Left ventricle myocardium inferior (tissue), 1 donor: ENCODE measurements at places on chromosomes 16 and 17. TPM values are rescaled to one million over a fixed set of nuclear protein-coding genes. Genes with fewer than 3 reads are reported as not detected.

Gene TRIM65
- total RNA-seq = 10.2 TPM

DNA sequence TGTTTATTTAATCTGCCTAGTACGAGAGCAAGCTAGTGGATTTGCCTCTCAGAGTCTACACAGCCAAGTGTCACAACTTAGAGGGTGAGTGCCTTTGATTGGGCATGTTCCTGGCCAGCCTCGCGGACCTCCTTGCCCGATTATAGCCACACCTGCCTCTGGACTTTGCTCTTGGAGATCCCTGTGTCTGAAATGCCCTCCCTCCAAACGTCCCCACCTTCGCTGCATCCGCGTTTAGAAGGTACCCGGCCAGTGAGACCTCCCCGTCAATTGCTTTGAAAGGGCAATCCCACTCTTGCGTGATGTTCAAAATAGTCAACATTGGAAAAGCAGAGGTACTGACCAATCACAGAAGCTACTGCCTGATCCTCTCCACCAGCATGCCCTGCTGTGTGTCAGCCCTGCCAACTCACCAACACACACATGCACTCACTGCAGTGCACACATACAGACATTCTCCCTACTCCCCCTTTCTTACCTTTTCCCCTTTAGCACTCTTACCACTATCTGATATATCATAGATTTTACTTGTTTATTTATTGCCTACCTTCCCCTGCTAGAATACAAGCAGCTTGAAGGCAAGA, 6.5 kb upstream of the SDK2 start:
- H3K36me3 ChIP-seq = no peaks in the 10 kb centered on the region
- H3K27me3 ChIP-seq = peaks cover 66% of the 10 kb centered on the region
- no peaks in the 10 kb centered on the region for H3K4me1 ChIP-seq
- no peak overlapping the region for H3K27ac ChIP-seq
- no peak for DNase-seq

DNA sequence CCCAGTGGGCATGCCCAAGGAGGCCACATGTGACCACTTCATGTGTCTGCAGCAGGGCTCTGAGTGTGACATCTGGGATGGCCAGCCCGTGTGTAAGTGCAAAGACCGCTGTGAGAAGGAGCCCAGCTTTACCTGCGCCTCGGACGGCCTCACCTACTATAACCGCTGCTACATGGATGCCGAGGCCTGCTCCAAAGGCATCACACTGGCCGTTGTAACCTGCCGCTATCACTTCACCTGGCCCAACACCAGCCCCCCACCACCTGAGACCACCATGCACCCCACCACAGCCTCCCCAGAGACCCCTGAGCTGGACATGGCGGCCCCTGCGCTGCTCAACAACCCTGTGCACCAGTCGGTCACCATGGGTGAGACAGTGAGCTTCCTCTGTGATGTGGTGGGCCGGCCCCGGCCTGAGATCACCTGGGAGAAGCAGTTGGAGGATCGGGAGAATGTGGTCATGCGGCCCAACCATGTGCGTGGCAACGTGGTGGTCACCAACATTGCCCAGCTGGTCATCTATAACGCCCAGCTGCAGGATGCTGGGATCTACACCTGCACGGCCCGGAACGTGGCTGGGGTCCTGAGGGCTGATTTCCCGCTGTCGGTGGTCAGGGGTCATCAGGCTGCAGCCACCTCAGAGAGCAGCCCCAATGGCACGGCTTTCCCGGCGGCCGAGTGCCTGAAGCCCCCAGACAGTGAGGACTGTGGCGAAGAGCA, 4.4 kb downstream of the WFIKKN2 start:
- H3K4me1 ChIP-seq = peaks cover 19% of the 10 kb centered on the region
- DNase-seq = no peak
- no peak overlapping the region for H3K27ac ChIP-seq

GRCh38 chr17:17824783-17825614, 11.8 kb downstream of the SREBF1 start:
- no peak for DNase-seq
- H3K4me1 ChIP-seq = peaks cover 66% of the 10 kb centered on the region
- peaks cover 7% of the 10 kb centered on the region for H3K36me3 ChIP-seq
- peak overlapping the region; percentile 71 for H3K4me3 ChIP-seq
- H3K27me3 ChIP-seq = no peaks in the 10 kb centered on the region

Gene NGFR
- 8.9 TPM for total RNA-seq

Gene CNGB1
- not detected for total RNA-seq

Gene HP
- 1.6 TPM for total RNA-seq

DNA sequence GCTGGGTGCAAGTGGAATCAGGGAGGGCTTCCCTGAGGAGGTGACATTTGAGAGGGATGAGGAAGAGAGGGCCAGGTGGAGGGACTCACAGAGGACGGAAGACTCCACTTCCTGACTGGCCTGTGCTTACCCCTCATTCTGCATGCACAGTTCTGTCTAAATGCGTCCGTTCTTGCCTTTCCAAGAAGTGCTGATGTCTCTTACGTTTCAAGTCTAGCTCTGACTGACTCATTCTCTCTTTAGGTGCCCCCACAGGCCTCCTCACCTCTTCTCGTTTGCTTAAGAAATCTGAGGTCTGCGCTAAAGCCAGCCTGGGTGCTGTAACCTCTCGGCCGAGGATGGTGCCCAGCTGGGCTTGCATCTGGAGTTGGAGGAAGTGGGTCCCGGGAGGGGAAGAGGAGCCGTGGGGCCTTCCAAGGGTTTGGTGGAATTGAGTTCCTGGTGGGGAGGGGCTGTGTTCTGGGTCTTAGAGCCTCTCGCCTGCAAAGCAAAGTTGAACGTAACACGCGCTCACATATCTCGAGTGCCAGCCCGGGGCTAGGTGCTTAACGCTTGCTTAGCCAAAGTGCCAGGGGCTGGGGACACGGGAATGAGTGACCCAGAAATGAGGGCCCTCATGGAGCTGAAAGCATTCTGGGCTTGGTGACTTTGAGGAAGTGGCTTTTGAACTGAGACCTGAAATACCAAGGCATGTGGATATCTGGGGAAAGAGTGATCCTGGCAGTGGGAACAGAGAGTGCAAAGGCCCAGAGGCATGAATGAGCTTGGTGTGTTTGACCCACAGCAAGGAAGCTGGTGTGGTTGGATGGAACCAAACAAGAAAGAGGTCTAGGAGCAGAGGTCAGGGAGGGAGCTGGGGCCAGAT, 4.8 kb downstream of the IL4R start:
- H3K27me3 ChIP-seq = peaks cover 66% of the 10 kb centered on the region
- H3K4me1 ChIP-seq = peaks cover 75% of the 10 kb centered on the region
- H3K4me3 ChIP-seq = no peak overlapping the region
- no peaks in the 10 kb centered on the region for H3K36me3 ChIP-seq
- peak overlapping the region; percentile 97 for H3K27ac ChIP-seq
- DNase-seq = peak; percentile 47

GRCh38 chr16:17222871-17223401, 247.8 kb downstream of the XYLT1 start:
- H3K4me3 ChIP-seq = no peak overlapping the region
- no peaks in the 10 kb centered on the region for H3K36me3 ChIP-seq
- no peak overlapping the region for H3K27ac ChIP-seq
- no peaks in the 10 kb centered on the region for H3K27me3 ChIP-seq
- DNase-seq = no peak
- peaks cover 32% of the 10 kb centered on the region for H3K4me1 ChIP-seq

- no peak overlapping the region for H3K4me3 ChIP-seq
- H3K27ac ChIP-seq = no peak overlapping the region
- DNase-seq = no peak
- H3K36me3 ChIP-seq = no peaks in the 10 kb centered on the region
- H3K27me3 ChIP-seq = peaks cover 63% of the 10 kb centered on the region
These were observed 68.0 kb upstream of the CBX4 start for GRCh38 chr17:79907217-79907715.

- peak overlapping the region; percentile 54 for H3K4me3 ChIP-seq
- DNase-seq = no peak
- H3K27me3 ChIP-seq = no peaks in the 10 kb centered on the region
These were observed 1.1 kb downstream of the ABCA9 start for GRCh38 chr17:69059458-69060175.

GRCh38 chr16:81401035-81401950, 43.3 kb upstream of the CMIP start:
- H3K36me3 ChIP-seq = no peaks in the 10 kb centered on the region
- peaks cover 8% of the 10 kb centered on the region for H3K27me3 ChIP-seq
- no peak for DNase-seq
- peaks cover 33% of the 10 kb centered on the region for H3K4me1 ChIP-seq
- H3K4me3 ChIP-seq = no peak overlapping the region

Gene CHTF18
- 3.1 TPM for total RNA-seq

Gene PPP1R27
- 0.25 TPM for total RNA-seq

Gene TBX6
- total RNA-seq = 1.0 TPM

DNA sequence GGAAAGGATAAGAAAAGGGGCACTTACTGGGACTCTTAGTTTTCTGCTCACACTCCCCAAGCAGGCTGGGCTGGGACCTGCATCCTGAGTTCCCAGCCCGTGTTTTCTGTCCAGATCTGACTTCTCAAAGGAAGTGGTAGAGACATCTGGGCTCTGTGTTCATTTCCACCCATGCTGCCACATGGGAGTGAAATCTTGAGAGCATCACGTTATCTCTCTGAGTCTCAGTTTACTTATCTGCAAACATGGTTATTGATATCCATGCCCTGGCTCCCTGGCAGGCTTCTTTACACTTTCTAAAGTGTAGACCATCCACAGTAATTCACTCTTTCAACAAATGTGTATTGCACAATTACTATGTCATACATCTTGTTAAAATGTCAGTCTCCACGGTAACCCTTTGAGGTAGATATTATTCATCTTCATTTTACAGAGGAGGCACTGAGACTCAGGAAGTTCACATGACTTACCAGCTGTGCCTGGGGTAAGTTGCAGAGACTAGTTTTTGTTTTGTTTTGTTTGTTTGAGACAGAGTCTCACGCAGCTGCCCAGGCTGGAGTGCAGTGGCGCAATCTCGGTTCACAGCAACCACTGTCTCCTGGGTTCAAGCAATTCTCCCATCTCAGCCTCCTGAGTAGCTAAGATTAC, 3.4 kb downstream of the ZNF688 start:
- H3K27ac ChIP-seq = no peak overlapping the region
- no peaks in the 10 kb centered on the region for H3K27me3 ChIP-seq
- DNase-seq = no peak
- peaks cover 36% of the 10 kb centered on the region for H3K4me1 ChIP-seq
- H3K36me3 ChIP-seq = no peaks in the 10 kb centered on the region

DNA sequence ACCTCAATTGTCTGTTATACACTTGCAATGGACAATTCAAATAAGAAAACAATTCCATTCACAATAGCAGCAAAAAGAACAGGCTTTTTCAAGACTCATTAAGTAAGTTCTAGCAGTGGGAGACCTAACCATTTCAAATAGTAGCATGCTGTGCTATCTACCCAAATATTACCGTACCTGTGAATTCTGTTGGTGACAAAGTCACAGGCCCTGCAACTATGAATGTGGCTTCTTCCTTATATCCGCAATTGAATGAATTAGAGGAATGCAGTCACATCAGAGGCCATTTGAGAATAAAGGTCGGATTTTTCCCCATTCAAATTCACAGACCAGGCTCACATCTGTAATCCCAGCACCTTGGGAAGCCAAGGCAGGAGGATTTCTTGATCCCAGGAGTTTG, 800 bp upstream of the NME4 start:
- H3K27ac ChIP-seq = peak overlapping the region; percentile 91
- peak overlapping the region; percentile 75 for H3K4me3 ChIP-seq
- H3K4me1 ChIP-seq = peaks cover 27% of the 10 kb centered on the region
- DNase-seq = no peak
- no peaks in the 10 kb centered on the region for H3K27me3 ChIP-seq

DNA sequence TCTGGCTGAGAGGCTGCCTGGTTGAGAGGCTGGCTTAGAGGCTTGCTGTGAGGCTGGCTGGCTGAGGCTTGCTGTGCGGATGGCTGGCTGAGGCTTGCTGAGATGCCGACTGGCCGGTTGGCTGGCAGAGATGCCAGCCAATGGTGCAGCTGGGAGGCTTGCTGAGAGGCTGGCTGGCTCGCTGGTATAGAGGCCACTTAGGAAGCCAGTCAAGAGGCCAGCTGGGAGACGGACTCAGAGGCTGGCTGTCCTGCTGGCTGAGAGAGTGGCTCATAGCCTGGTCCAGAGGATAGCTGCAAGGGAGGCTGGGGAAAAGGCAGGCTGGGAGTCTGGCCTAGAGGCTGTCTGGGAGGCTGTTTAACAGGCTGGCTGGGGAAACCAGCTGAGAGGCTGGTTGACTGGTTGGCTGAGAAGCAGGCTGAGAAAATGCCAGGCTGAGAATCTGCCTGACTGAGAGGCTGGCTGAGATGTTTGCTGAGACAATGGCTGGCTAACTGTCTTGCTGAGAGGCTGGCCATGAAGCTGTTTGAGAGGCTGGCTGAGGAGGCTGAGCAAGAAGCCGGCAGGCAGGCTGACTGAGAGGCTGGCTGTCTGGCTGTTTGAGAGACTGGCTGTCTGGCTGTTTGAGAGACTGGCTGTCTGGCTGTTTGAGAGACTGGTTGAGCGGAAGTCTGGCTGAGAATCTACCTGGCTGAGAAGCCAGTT, 37.5 kb upstream of the ACSM2B start:
- no peak for DNase-seq
- peak overlapping the region; percentile 70 for H3K27ac ChIP-seq
- no peaks in the 10 kb centered on the region for H3K36me3 ChIP-seq
- H3K4me3 ChIP-seq = no peak overlapping the region
- H3K4me1 ChIP-seq = peaks cover 24% of the 10 kb centered on the region

DNA sequence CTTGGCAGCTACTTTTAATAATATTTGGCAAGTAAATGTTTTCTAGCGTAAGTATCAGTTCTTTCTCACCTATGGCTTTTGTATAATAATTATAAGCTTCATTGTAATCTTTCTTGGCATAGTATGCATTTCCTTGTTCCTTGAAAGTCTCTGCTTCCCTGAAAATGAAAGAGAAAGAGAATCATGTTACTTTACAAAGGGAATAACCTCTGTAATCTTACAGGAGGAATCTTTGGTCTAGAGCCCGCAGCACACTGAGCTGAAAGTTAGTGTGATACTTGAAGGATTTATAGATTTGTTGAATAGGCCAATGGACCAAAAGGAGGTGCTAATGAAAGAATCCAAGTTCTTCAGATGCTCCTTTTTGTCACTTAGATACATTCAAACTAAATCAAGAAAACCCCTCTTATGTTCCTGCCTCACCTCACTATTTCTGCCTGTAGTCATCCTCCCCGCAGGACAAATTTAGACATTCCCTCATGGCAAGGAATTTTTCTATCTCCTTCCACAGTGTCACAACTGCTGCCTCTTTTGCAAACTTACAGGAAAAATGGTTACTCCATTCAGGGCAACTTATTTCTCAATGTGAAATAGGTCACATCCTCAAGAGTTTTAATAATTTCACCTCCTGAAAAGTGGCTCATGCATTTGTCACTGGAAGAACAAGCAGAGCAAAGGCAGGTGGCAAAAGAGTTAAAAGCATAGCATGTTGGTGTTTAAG, 16.7 kb downstream of the DNAJC7 start:
- no peak overlapping the region for H3K4me3 ChIP-seq
- peaks cover 54% of the 10 kb centered on the region for H3K4me1 ChIP-seq
- peak overlapping the region; percentile 46 for H3K27ac ChIP-seq
- peaks cover 75% of the 10 kb centered on the region for H3K36me3 ChIP-seq
- no peak for DNase-seq

DNA sequence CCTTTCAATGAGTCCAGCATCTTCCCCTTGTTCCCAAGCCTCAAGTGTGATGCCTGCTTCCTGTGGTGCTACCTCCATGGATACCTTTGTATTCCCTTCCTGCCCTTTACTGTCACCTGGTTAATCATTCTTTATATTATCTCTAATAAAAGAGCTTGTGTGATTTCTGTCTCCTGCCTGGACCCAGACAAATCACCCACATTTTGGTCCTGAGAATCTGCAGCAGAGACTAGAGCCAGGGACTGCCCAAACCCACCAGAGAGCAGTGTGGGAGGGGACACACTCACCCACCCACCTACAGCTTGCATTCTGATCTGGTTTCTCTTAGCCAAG, 30.2 kb downstream of the CDRT4 start:
- DNase-seq = no peak
- no peaks in the 10 kb centered on the region for H3K36me3 ChIP-seq
- no peaks in the 10 kb centered on the region for H3K27me3 ChIP-seq
- H3K27ac ChIP-seq = peak overlapping the region; percentile 87

Gene KRTAP9-8
- total RNA-seq = not detected
